ENCODE measurements at places on chromosomes 6 and 20. TPM values are rescaled to one million over a fixed set of nuclear protein-coding genes. Genes with fewer than 3 reads are reported as not detected.

DNA sequence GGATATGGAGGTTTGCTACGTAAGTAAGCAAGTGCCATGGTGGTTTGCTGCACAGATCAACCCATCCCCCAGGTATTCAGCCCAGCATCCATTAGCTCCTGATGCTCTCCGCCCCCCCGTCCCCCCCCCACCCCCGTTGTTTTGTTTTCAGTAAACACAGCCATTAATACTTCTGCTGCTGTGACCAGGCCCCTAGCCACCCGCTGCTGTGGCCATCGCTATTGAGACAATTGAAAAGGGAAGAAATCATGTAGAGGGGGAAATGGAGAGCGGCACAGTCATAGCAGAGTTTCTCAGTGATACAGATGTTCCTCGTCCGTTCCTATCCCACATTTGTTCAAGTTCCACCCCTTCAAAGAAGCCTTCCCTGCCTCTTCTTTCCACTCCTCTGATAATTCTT, 24.9 kb downstream of the SLC35D3 start:
- peaks cover 4% of the 10 kb centered on the region for H3K27me3 ChIP-seq
- no peak overlapping the region for H3K4me3 ChIP-seq
- H3K4me1 ChIP-seq: no peaks in the 10 kb centered on the region
- DNase-seq: no peak
- H3K36me3 ChIP-seq: no peaks in the 10 kb centered on the region
- H3K27ac ChIP-seq: no peak overlapping the region

GRCh38 chr6:108145639-108146038, 20.2 kb upstream of the NR2E1 start:
- no peaks in the 10 kb centered on the region for H3K36me3 ChIP-seq
- no peak for DNase-seq
- no peaks in the 10 kb centered on the region for H3K4me1 ChIP-seq
- H3K4me3 ChIP-seq: no peak overlapping the region

- H3K4me1 ChIP-seq: no peaks in the 10 kb centered on the region
- no peak overlapping the region for H3K27ac ChIP-seq
- peaks cover 5% of the 10 kb centered on the region for H3K27me3 ChIP-seq
- no peak overlapping the region for H3K4me3 ChIP-seq
Observed at GRCh38 chr20:32495949-32496348, 89.2 kb downstream of the NOL4L start.

The DZANK1 gene
- polyA plus RNA-seq: 1.7 TPM

- H3K4me1 ChIP-seq: no peaks in the 10 kb centered on the region
- H3K36me3 ChIP-seq: no peaks in the 10 kb centered on the region
- no peak overlapping the region for H3K27ac ChIP-seq
Observed at GRCh38 chr6:116471531-116471930, 10.4 kb downstream of the CALHM6 start.

The KCTD20 gene
- polyA plus RNA-seq: 23.3 TPM

DNA sequence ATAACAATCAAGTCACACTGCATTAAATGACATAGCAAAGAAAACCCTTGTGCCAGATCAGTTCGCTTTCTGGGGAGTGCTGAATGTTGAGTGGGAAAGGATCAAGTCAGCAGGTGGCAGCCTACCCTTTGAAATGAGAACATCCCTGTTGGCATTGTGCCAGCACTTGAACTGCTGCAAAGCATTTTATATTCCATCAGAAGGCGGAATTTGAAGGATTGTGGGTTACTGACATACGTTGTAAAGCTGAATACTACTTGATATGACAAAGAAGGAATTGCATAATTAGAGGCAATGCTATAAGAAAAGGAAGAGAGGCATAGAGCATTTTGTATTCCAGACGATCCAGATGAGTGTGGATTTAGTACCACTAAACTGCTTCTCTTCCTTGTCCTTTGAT, 26.5 kb downstream of the BCKDHB start:
- H3K4me3 ChIP-seq: no peak overlapping the region
- DNase-seq: peak; percentile 26
- H3K27ac ChIP-seq: no peak overlapping the region
- H3K4me1 ChIP-seq: peaks cover 12% of the 10 kb centered on the region
- no peaks in the 10 kb centered on the region for H3K36me3 ChIP-seq

GRCh38 chr6:169763308-169763707, 11.9 kb downstream of the ERMARD start:
- no peaks in the 10 kb centered on the region for H3K27me3 ChIP-seq
- no peak overlapping the region for H3K27ac ChIP-seq
- no peak overlapping the region for H3K4me3 ChIP-seq
- peaks cover 34% of the 10 kb centered on the region for H3K36me3 ChIP-seq
- no peaks in the 10 kb centered on the region for H3K4me1 ChIP-seq

- H3K4me3 ChIP-seq: no peak overlapping the region
- H3K27me3 ChIP-seq: peaks cover 12% of the 10 kb centered on the region
- DNase-seq: no peak
- H3K27ac ChIP-seq: no peak overlapping the region
Observed at GRCh38 chr6:43715056-43715788, 27.6 kb upstream of the MRPS18A start.

The RAB23 gene
- polyA plus RNA-seq: 10.0 TPM

DNA sequence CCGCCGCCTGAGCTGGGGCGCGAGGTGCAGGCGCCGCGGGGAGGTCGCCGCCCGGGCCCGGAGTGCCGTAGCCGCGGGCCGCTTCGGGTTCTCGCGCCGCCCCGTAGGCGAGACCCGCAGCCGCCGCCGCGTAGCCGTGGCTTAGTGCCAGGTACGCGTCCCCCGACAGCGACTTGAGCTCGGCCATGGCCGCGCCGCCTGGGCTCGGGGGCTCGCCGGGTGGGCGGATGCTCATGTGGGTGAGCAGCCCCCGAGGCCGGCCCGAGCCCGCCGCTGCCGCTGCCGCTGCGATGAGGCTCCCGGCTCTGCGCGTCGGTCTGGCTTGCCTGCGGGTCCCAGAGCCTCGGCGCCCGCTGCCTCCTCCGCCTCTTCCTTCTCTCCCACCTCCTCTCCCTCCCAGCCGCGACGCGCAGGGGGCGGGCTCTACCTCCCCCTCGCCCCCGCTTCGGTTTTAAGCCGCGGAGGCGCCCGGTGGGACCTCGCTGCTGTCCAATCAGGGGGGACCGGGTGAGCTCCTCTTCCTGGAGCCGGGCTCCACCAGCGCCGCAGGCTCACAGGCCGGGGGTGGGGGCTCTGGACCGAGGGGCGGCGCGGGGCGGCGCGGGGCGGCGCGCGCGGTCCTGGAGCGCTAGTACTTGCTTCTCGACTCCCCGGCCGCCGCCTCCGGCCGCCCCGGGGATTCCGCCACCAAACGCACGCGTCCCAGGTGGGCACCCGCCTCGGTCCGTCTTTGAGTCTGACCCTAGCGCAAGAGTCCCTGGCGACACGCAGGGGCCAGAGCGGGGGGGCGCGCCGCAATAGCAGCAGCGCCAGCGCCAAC, at the start of gene BHLHE23:
Gene BHLHE23 (minus strand): TSS at position 425 of the 820 bp plus-strand sequence. CDS start 190 bp downstream, at position 235.
- no peak for DNase-seq
- H3K36me3 ChIP-seq: no peaks in the 10 kb centered on the region
- H3K4me3 ChIP-seq: no peak within 1 kb of the TSS
- no peak within 1 kb of the TSS for H3K27ac ChIP-seq
- peaks cover 95% of the 10 kb centered on the region for H3K27me3 ChIP-seq

- H3K27ac ChIP-seq: no peak overlapping the region
- H3K4me3 ChIP-seq: no peak overlapping the region
- no peak for DNase-seq
- H3K36me3 ChIP-seq: no peaks in the 10 kb centered on the region
Observed at GRCh38 chr6:26400626-26401025, 1.4 kb upstream of the BTN3A1 start.

The ADISSP gene
- 44.3 TPM for polyA plus RNA-seq

DNA sequence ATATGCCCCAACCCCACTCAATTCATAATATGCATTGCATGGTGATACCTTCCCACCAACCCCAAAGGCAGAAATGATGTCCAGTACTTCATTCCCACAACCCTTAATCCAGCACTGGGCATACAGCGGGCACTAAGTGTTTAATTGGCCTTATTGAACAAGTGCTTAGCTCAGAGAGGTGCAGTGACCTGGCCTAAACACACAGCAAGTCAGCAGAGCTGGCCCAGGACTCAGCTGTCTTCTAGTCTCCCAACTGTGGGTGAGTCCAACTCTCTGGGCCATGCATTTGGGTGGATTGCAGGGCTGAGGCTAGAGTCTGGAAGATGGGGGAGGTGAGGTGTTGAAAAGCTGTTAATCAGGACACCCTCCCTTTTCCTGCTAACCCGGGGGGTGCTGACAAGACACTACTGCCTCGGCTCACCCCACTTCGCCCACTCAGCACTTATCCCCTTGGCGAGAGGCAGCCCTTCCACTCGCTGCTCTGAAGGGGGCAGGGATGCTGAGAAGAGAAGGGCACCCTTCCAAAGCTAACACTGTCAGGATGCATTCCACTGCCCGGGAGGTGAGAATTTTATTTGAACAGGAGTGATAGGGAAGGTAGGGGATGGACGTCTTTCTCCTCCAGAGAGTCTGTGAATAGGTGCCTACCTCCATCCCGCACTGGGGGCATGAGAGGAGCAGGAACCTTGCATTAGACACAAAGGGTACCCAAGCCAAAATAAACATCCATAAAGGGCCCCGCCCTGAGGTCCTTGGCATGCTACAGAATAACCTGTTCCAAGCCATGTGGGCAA, 14.2 kb downstream of the KCNK5 start:
- H3K4me3 ChIP-seq: no peak overlapping the region
- no peak overlapping the region for H3K27ac ChIP-seq
- H3K4me1 ChIP-seq: no peaks in the 10 kb centered on the region
- H3K36me3 ChIP-seq: no peaks in the 10 kb centered on the region
- no peak for DNase-seq

The FAM83D gene
- polyA plus RNA-seq: 8.5 TPM

DNA sequence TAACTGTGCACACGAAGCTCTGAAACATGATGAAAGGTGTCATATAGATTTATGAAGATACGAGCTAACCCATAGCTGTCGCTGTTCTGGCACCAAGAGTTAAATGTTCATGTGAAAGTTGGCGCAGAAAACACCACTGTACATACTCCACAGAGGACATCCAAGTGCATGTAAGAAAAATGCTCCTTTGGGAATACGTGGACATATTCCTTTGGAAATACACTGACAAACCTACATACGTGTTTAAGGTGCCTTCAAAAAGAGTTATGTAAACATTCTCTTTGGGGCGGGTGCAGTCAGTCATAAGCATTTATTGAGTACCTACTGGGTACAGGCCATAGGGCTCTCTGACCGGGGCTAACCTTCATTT, 723 bp upstream of the ARID1B start:
- DNase-seq: no peak
- H3K4me1 ChIP-seq: peaks cover 19% of the 10 kb centered on the region
- H3K36me3 ChIP-seq: no peaks in the 10 kb centered on the region
- peak overlapping the region; percentile 53 for H3K4me3 ChIP-seq

GRCh38 chr20:242905-243304, 14.6 kb upstream of the DEFB132 start:
- H3K4me3 ChIP-seq: no peak overlapping the region
- DNase-seq: no peak
- no peak overlapping the region for H3K27ac ChIP-seq
- H3K4me1 ChIP-seq: no peaks in the 10 kb centered on the region

DNA sequence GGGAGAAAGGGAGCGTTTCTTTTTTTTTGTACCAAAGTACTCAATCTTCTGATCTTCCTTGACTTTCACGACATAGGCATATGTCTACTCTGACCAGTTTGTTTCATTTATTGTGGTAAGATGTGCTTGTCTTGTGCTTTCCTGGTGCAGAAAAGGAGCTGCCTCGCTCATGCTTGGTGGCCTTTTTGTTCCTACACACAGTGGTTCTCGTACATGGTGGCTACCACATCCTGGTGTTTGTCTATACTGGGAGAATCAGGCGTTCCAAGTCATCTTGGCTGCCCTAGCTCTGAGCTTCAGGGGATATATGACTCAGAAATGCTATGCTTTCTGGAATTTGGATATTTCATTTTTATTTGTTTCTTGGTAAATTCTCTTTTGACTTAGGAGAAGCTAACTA, 31.8 kb downstream of the MYB start:
- peak overlapping the region; percentile 7 for H3K27ac ChIP-seq
- H3K4me1 ChIP-seq: peaks cover 14% of the 10 kb centered on the region
- no peak overlapping the region for H3K4me3 ChIP-seq

DNA sequence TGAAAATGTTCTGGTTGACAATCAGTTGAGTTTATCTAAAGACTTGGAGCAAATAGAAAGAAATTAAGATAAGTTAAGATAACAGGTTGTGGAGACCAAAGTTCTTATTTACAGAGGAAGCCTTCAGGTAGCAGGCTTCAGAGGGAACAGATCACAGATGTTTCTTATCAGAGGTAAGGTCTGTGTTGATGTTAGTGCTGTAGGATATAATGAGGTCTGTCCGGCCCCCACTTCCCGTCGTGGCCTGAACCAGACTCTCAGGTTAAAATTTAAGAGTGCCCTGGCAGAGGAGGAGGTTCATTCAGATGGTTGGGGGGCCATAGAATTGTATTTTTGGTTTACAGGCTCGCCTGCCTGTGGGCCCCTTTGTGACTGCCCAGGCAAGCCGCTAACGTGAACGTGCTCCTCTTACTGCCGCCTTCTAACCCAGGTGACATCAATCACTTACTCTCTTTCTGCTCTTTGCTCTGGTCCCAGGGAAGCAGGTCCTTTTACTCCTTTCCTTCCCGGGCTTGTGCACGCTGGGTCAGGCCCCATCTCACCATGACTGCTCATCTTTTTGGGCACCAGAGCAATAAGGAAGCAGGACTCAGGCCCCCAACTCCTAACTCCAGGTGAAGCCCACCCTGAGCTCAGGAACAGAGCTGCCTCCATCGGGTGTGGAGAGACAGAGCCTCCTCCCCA, 18.3 kb upstream of the UNC93A start:
- no peaks in the 10 kb centered on the region for H3K36me3 ChIP-seq
- no peak overlapping the region for H3K4me3 ChIP-seq
- no peak for DNase-seq
- H3K4me1 ChIP-seq: no peaks in the 10 kb centered on the region
- H3K27me3 ChIP-seq: no peaks in the 10 kb centered on the region

DNA sequence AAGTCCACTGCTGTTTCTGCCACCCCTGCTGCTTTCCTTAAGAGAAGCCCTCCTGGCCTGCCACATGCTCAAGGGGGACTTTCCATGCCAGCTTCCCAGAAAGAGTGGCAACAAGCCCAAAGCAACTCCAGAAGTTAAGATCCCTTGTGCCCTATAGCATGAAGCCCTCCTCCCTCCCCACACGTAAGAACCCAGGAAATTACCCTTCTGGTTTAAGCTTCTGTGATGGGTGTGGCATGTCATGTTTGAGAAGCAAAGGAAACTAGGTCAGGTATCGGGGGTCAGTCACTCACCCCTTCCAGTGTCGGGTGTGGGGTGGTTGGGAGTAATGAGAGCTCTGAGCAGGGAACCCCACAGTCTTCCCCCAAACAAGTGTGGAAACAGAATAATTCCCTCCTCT, 196.1 kb downstream of the LRFN2 start:
- no peaks in the 10 kb centered on the region for H3K27me3 ChIP-seq
- no peak for DNase-seq
- H3K4me3 ChIP-seq: no peak overlapping the region
- H3K27ac ChIP-seq: no peak overlapping the region

The PLCB4 gene
- polyA plus RNA-seq: 3.1 TPM
